ENCODE measurements at places on chromosomes 1 and 21.

GRCh38 chr1:44721485-44722361 is 9.2 kb downstream of the RNU5D-1 start:
- peak; percentile 91 for DNase-seq

GRCh38 chr1:218930472-218931241 is 243.0 kb upstream of the LYPLAL1 start:
- DNase-seq, result no peak

DNA sequence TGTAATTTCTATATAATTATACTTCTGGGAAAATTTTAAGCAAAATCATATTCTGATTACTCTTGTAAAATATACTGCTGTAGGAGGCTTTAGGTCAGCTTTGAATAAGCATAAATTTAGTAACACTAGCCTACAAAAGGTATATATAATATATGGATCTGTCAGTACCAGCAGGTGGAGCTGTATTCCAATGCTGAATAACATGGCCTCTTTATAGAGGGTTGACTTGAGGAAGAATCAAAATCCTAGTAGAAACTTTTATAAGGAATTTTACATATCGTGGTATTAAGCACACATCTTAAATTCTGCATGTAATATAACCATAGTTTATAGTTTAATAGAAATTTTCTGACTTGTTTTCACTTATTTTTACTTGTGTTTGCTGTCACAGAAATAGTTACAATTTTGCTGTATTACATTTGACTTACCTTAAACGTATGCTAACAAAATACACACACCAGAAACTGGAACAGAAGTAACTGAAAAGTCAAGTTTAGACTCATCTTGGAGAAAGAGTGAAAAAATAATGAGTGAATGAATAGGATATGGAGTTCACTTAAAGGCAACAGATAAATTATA is 79.3 kb downstream of the HMCN1 start:
- DNase-seq, result no peak

- no peak for DNase-seq
Measured at GRCh38 chr1:11869104-11869503, 10.4 kb upstream of the NPPB start.

DNA sequence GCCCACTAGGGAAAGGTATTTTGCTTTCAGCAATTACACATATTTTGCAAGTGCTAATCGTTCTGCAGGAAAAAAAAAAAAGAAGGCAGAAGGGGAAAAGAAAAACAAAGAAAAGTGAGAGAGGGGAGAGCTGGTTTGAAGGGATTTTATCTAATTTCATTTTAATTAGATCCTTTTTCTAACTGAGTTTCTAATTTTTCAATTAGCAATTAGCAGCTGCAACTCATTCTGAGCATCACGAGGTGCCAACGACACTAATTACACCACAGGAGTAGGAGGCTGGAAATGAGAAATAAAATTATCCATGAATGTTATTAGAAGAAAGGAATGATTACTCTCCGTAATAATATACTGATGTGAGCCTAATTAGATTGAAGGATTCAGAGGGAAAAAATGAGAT is 481.0 kb upstream of the CAMK1G start:
- no peak for DNase-seq

DNA sequence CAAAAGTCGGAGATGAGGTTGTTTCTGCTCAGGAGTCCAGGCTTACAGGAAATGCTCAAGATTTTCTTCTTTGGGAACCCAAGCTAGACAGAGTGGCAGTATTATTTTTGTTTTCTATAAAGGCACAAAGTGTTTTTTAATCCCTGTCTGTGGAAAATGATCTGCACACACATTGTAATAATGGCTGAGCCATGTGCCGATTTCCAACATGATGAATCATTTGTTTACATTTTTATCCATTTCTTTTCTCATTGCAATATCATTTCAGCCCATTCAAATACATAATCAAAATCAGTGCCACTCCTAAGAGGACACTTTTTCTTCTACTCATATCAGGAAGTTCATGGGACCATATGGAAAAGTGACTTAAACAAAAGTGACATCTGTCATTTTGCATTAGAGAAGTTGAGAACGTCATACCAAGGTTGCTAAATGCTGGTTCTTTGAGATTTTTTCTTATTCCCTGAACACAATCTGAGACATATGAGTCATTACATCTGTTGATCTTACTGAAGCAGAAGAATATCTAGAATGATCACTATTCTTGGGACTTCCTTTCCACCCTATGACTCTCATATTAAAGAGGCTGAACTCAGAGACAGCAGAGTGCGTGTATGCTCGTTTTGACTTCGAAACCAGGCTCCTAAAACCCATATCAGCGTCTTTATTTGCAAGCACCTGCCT is 44.9 kb downstream of the ACTA1 start:
- DNase-seq, result no peak

DNA sequence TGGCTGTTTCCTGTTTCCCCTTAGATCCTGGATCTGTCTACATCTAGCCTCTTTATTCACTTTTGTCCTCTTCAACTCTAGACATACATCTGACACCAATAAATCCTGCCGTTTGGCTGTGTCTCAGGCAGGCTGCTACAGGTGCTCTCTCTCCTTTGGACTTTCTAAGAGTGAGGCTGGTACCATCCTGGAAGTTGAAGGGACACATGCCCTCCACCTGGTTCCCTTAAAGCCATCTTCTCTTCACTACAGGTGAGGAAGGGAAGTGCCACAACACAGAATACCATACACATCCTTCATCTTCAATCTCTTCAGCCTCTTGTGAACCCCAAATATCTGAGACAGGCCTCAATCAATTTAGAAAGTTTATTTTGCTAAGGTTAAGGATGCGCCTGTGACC is 137.9 kb downstream of the BACH1 start:
- DNase-seq, result no peak

DNA sequence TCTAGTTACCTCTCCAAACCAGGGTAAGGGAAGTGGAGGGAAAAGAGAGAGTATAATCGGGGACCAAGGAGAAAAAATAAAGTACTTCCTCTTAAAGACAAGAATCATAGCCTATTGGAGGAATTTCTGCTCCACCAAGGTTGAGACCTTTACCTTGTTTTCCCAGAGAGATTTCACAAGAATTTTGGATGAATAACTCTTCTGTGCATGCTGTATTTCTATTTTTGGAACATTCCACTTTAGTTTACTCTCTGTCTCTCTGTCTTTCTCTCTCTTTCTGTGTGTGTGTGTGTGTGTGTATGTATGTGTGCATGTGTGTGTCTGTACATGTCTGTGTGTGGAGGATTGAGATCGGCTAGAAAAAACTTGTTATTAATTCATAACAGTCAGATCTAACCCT is 318.4 kb upstream of the RGS18 start:
- no peak for DNase-seq

GRCh38 chr1:202210385-202210784 is 16.8 kb downstream of the LGR6 start:
- DNase-seq, result no peak

GRCh38 chr1:153543736-153544135 is 1.9 kb downstream of the S100A4 start:
- DNase-seq, result no peak

GRCh38 chr1:31069392-31069791 is 3.9 kb upstream of the PUM1 start:
- DNase-seq, result no peak

DNA sequence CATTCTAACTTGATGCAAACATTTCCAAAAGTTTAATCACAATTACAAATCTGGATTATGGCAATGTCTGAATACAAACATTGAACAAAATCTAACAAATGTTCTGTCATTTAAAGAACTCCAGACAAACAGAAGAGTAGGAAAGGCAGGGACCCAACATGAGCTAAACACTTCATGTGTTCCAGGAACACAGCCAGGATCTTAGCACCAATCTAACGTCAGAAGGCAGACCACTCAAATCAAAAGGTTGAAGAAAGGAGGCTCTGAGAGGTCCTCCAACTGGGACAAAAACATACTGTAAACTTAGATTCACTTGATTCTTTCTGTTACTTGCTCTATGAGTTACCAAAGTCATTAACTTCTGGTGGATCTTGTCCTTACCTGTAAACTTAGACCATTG is 374.0 kb downstream of the NEGR1 start:
- no peak for DNase-seq

- no peak for DNase-seq
Measured at GRCh38 chr1:201277441-201277840, 5.9 kb upstream of the PKP1 start.

DNA sequence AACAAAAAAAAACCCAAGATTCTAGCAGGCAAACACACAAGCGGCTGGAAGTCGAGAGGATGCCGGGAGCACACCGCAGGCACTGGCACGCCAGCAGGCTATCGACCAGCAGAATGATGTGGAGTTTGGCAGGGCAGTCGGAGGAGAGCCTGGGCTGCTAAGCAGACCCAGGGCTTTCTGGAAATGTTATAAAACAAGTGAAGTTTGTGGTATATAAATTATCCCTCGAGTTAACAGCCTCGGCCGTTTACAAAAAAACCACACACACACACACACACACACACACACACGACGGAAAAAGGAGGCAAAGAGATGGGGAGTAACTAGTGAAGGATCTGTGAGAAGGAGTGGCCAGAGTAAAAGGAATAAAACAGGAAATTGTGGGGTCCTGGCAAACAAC is 87.2 kb upstream of the IVNS1ABP start:
- DNase-seq, result no peak

GRCh38 chr1:53384796-53385195 is 56.9 kb upstream of the LRP8 start:
- DNase-seq, result no peak

GRCh38 chr1:71753746-71754145 is 528.6 kb downstream of the NEGR1 start:
- no peak for DNase-seq

- no peak for DNase-seq
Measured at GRCh38 chr1:44050261-44050660, 19.0 kb upstream of the SLC6A9 start.

DNA sequence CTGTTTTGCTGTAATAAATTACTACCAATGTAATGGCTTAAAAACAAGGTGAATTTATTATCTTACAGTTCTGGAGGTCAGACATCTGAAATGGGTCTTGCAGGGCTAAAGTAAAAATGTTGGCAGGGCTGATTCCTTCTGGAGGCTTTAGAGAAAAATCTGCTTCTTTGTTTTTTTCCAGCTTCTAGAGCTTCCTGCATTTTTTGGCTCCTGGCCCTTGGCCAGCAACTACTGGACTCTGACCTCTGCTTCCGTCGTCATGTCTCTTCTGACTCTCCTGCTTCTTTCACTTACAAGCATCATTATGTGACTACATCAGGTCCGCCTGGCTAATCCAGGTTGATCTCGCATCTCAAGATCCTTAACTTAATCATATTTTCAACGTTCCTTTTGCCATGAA is 350.9 kb downstream of the S1PR1 start:
- DNase-seq, result no peak

- DNase-seq, result no peak
Measured at GRCh38 chr21:41636636-41637630, 129.0 kb upstream of the TMPRSS2 start.

- DNase-seq, result no peak
Measured at GRCh38 chr1:110280126-110280525, 59.1 kb upstream of the RBM15 start.

- no peak for DNase-seq
Measured at GRCh38 chr1:183792300-183792699, 12.6 kb upstream of the RGL1 start.

- no peak for DNase-seq
Measured at GRCh38 chr1:57272150-57272549, 151.7 kb downstream of the DAB1 start.

DNA sequence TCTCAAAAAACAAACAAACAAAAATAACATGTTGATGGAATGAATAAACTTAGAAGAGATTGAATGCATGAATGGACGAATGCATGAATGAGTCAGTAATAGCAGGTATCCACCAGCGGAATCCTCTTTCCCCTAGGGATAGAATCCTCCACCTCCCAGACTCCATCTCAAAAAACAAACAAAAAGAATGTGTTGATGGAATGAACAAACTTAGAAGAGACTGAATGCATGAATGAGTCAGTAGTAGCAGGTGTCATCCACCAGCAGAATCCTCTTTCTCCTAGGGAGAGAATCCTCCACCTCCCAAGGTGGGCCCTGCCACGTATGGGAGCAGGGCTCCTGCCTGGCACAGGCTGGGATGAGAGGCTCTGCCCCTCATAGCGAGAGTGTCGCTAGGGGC is 26.8 kb upstream of the RNF19B start:
- no peak for DNase-seq

Data from KG1 (cell line).